Occipital lobe (tissue), 3 donors: ENCODE measurements at places on chromosomes 7 and 10. TPM values are rescaled to one million over a fixed set of nuclear protein-coding genes. Genes with fewer than 3 reads are reported as not detected.

Gene ZNF727
- total RNA-seq, result 0.47 TPM

Gene CRTAC1
- 11.2 TPM for total RNA-seq

Gene CRPPA
- 9.5 TPM for total RNA-seq

Gene GBX1
- not detected for total RNA-seq

Gene C10orf53
- total RNA-seq, result not detected

Gene STMP1
- total RNA-seq, result 24.2 TPM

Gene CLCN1
- under 0.01 TPM for total RNA-seq

Gene CALHM1
- total RNA-seq, result not detected

- no peak for DNase-seq
Observed at GRCh38 chr7:106193661-106194060, 81.5 kb upstream of the SYPL1 start.

DNA sequence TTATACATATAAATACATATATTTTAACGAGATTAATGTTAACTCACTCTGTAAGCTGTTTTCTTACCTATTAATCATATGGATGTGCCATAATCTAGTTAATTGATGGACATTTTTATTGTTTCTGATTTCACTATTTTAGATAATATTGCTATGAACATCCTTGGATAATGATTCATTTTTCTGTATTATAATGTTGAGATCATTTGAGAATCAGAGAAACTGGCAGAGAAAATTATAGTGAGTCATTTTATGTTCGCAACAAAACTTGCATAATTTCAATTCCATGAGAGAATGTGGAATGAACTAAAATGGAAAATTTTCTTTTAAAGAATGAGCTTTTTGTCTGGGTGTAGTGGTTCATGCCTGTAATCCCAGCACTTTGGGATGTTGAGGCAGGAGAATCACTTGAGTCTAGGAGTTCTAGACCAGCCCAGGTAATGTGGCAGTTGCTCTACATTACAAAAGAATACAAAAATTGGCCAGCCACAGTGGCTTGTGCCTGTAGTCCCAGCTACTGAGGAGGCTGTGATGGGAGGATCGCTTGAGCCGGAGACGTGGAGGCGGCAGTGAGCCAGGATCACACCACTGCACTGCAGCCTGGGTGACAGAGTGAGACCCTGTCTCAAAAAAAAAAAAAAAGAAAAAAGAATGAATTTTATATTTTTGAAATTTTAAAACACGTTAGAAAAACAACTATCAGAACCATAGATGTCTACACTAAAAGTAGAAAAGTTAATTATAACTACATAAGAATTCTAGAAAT is 40.5 kb downstream of the PAPSS2 start:
- DNase-seq, result no peak

DNA sequence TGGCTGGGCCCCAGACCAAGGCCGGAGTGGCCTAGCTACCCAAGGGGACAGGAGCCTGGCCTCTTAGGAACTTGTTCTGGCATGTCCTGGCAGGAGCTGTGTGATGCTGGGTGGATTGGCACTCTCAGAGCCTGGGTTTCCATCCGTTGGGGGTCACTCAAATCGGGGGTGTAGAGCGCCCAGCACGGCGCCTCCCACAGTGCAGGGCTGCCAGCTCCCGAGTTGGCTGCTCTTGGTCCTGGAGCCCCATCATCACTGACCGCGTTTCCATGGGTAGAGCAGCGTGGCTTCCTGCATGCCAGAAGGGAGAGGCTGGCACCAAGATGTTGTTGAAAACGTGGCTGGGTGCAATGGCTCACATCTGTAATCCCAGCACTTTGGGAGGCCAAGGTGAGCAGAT is 70.3 kb downstream of the UNCX start:
- DNase-seq, result no peak

DNA sequence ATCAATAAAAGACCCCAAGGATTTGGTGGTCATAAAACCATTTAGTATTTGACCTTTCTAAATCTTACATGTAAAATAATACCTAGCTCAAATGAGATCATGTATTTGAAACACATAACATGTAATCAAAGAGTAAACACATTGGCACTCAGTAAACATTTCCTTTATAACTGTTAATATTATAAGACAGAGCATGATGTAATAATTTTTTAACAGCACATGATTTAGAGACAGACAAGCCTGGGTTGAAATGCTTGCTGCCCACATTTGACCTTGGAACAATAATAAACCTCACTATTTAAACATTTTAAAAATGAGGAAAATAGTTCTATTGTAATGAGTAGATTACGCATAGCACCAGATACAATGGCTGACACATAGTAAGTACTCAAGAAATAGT is 105.2 kb upstream of the GPR141 start:
- no peak for DNase-seq

DNA sequence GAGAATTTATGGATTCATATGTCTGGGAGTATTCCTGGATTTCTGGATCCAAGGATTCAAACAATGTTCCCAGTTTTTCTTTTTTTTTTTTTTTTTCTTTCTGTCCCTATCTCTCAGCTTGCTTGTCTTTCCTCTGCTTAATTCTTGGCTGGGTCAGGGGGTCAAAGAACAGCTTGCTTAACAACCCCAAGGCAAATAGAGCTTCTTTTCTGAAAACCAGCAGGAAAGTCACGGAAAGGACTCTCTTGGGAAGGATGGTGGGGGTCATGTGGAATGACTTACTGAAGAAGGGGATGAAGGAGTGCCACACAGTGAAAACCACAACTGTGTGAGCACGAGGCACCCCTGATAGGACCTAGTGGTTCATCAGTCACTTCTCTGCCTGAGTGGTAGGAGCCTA is 36.1 kb downstream of the GRK5 start:
- no peak for DNase-seq

DNA sequence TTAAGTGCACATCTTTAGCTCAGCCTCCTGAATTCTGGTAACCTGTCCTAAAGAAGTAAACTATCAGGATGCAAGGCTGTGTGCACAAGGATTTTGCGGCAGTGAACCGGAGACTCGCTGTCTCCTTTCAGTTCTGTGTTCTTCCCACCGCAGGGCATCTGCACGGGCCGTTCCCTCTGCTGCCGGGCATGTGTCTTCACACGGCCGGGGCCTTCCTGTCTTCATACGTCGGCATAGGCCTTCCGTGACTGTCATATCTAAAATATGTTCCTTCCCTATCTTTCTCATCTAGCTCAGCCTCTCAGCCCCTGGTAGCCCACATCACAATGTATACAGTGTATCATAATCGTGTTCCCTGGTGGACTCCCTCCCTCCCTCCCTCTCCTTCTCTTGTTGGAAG is 16.4 kb downstream of the PALD1 start:
- no peak for DNase-seq

DNA sequence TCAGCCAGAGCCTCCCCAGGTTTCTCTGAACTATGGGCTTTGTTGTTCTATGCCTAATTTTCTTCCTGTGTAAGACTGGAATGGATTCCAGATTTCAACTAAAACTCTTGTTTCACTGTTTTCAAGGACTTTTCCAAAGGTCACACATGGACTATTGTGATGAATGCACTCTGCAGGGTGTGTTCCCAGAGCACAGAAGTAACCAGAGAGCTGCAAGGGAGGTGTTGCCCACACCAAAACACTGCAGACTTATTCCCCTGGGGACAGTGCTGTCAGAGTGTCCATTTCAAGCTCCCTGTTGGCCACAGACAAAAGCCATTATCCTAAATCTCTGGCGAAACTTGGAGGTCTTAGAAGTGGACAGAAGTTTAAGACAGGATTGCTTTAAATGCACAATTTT is 231.6 kb downstream of the TRIL start:
- DNase-seq, result no peak

DNA sequence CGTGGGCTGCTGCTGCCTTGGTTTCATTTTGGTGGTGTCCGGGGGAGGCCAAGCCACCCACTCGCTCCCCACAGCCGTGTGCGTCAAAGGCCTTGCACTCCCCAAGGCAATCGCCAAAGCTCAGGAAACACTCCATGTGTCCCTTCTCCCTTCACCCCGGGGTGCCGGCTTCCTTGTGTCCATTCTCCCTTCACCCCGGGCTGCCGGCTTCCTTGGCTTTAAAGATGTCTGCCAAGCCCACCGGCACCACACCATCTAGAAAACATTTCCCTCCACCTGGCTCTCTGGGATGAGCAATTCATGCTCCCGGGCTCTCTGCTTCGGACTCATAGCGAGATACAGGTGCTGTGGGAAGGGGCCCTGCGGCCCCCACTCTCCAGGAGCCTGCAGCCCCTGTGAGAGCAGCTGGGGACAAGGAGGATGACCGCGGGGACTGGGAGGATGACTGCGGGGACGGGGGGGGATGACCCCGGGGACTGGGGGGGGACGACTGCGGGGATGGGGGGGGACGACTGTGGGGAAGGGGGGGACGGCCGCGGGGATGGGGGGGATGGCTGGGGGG is 322.1 kb downstream of the DNAJB6 start:
- no peak for DNase-seq

DNA sequence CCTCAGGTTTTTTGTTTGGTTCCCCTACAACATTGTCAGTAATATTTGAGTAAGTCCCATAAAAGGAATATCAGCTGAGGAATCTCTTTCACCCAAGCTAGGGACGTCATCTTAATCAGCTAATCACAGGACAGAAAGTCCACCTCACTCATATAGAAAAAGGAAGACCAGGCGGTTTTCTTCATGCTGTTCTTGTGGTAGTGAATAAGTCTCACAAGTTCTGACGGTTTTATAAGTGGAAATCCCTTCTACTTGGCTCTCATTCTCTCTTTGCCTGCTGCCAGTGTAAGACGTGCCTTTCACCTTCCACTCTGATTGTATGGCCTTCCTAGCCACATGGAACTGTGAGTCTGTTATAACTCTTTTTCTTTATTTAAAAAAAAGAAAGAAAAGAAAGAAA is 308.1 kb upstream of the PFKP start:
- no peak for DNase-seq

- no peak for DNase-seq
Observed at GRCh38 chr10:7102084-7102483, 308.8 kb downstream of the SFMBT2 start.

GRCh38 chr7:17822547-17823173 is 117.6 kb downstream of the SNX13 start:
- DNase-seq, result no peak

- DNase-seq, result no peak
Observed at GRCh38 chr10:101903827-101904550, 60.4 kb upstream of the KCNIP2 start.

GRCh38 chr10:30917789-30918188 is 113.9 kb downstream of the ZNF438 start:
- DNase-seq, result no peak

- no peak for DNase-seq
Observed at GRCh38 chr10:102450124-102450373, 1.3 kb downstream of the C10orf95 start.

GRCh38 chr10:74924251-74924963 is 98.0 kb downstream of the KAT6B start:
- DNase-seq, result no peak

- no peak for DNase-seq
Observed at GRCh38 chr7:84060760-84061261, 133.8 kb downstream of the SEMA3A start.

- no peak for DNase-seq
Observed at GRCh38 chr7:20012100-20012499, 205.1 kb downstream of the MACC1 start.

DNA sequence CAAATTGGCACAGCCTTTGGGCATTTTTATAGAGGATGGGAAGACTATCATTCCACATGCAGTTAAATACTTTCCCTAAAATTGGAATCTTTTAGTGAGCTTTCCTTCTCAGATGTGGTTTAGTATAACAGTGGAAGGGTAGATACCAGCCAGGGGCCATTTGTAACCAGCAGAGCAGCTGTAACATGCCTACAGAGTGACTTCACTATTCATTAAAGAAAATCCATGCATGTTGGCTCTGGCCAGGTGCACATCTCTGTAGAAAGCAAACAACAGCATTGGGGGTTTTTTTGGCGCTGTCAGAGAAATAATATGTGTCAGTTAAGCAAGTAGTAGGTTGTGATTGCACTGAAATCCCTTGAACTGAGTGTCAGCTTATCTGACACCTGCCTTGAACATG is 115.6 kb downstream of the LHFPL3 start:
- DNase-seq, result no peak

GRCh38 chr10:38038932-38039245 is 28.4 kb downstream of the ZNF33A start:
- no peak for DNase-seq

- no peak for DNase-seq
Observed at GRCh38 chr10:112532189-112532588, 85.2 kb downstream of the VTI1A start.

GRCh38 chr7:116209561-116210070 is 723 bp upstream of the TES start:
- no peak for DNase-seq

DNA sequence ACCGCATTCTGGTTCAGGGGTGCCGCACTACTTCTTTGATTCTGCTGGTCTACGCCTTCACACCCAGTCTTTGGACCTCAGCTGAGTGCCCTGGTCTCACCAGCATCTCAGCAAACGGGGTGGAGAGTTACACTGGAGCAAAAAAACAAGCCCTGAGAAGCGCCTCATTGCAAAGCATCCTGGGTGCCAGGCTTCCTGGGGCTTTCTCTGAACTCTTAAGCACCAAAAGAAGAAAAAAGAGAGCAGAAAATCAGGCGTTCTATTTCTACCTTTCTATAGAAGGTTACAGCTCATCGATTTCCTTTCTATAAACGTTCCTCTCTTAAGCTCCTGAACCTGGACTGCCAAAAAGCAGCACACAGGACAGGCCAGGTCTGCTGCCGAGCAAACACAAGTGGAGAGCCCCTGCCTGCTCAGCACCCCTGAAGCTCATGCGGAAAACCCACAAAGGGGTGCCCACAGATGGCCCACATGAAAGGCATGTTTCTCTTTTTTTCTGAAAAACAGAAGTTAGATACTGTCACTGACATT is 217.9 kb downstream of the SFMBT2 start:
- DNase-seq, result no peak

DNA sequence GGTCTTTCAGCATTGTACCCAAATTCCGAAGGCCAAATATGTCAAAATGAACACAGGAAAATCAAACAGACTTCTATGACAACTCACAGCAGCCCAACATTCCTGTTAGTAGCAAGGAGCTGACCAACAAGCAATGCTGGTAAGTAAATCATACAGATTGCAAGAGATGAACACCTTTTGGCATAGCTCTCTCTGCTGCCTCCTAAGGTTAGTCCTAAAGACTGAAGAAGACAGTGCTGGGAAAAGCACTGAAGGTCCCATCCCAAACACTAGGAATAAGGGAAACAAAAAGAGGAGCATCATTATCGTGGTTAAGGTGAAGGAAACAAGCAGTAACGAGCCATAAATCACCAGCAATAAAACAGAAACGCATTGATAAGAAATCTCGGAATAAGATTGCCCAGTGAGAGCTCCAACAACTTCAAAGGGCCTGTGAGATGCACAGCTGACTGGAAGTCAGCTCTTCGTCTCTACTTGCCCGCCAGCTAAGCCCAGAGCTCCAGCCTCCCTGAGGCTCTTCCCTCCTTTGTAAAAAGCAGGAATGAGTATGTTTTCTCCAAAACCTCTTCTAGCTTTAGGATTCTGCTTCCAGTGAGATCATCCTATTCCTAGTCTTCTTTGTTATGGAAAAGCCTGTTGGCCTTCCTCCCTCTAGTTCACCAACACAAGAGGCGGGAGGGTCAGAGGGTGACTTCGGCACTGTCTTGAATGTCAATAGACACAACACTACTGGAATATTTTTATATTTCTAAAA is 15.3 kb downstream of the NUDT5 start:
- no peak for DNase-seq
